Astrocyte of the hippocampus (primary cell): ENCODE measurements at places on chromosomes 6 and 20.
A peak's percentile ranks its signal among the peaks of the same experiment; 100 is the strongest.

GRCh38 chr6:165268987-165269386 lies 40.4 kb downstream of the C6orf118 start:
- DNase-seq: no peak

- DNase-seq: no peak
These were observed 45.2 kb downstream of the DEFB114 start for GRCh38 chr6:49918787-49919186.

- DNase-seq: peak; percentile 69
These were observed 3.9 kb upstream of the REV3L start for GRCh38 chr6:111486921-111487320.

GRCh38 chr6:37554480-37554819 lies 54.8 kb upstream of the CCDC167 start:
- peak; percentile 83 for DNase-seq

- DNase-seq: peak; percentile 29
These were observed 26.4 kb downstream of the SLC35F1 start for GRCh38 chr6:117933471-117933870.

GRCh38 chr6:107556082-107556481 lies 66.2 kb downstream of the SOBP start:
- DNase-seq: no peak

DNA sequence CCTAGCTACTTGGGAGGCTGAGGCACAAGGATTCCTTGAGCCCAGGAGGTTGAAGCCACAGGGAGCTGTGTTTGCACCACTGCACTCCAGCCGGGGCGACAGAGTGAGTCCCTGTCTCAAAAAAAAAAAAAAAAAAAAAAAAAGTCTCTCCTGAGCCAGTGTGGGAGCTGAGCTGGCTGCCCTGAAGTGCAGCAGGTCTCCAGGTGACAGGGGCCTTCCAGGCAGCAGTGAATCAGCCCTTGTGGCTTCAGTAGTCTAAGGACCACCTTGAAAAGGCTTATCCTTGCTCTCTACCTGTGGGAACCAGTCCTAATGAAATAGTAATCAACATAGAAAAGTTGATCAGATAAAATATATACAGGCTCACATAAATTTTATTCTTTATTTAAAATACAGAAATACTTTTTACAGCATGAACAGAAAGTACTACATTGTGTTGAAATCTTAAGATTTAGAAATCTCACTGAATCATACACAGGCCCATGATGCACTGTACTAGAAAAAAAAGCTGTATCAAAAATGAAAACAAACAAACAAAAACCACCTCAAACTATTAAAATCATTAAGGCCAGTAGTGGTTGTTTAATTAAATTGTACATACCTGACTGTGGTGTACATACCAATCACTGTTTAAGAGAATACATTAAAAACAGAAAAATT lies 128.9 kb downstream of the SCML4 start:
- DNase-seq: no peak

GRCh38 chr6:113529196-113529595 lies 327.9 kb upstream of the MARCKS start:
- DNase-seq: peak; percentile 34

DNA sequence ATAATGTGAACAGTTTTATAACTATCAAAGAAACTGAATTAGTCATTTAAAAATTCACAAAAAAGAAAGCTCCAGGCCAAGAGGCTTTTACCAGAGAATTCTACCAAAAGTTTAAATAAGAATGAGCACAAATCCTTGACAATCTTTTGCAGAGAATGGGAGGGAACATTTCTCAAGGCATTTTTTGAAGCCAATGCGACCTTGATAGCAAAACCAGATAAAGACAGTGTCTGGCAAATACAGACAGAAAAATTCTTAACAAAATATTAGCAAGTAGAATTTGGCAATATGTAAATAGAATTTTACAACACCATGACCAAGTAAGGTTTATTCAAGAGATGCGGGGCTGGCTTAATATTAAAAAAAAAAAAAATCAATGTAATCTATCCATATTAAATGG lies 41.7 kb downstream of the RNF24 start:
- DNase-seq: no peak
